Right kidney (tissue), 9 donors: ENCODE measurements at places on chromosomes 7 and 10.

GRCh38 chr7:100584054-100584682, 1.8 kb downstream of the LRCH4 start:
- no peak for DNase-seq

DNA sequence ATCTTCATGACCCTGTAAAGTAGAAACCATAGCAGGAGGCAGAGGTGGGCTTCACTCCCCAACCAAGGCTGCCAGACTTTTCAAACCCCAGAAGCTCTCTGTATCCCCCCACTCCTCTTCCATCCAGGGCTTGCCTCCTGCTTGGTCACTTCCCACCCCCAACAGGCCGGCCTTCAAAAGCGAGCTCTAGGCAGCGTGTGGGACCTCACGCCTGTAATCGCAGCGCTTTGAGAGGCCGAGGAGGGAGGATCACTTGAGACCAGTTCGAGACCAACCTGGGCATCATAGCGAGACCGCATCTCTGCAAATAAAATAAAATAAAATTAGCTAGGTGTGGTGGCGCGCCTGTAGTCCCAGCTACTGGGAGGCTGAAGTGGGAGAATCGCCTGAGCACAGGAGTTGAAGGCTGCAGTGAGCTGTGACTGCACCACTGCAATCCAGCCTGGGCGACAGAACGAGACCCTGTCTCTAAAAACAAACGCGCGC, 743 bp upstream of the POR start:
- no peak for DNase-seq

DNA sequence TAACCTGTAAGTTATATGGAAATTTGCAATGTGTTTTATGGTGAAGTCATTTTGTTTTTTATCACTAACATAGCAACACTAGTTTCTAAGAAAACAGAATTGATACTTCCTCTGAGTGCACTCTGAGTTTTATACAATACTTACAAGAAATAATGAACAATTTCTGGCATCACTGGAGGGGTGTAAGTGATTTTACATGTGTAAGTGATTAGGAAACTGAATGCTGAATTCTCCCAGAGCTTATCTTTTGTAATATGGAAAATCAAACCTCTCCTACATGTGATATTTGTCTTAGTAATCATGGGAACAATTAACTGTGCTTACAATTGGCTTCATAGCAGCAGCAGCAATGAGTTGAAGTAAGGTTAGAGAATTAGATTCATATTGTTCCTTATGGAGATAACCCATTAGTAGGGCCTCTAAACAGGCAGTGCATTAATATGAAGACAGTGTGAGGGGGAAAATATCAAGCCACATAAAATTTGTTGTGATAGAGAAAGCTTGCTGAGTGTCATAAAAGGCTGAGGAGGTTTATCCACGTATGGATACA, 37.4 kb downstream of the SEMA3C start:
- no peak for DNase-seq

- no peak for DNase-seq
These were observed 60.3 kb downstream of the PRKAR2B start for GRCh38 chr7:107104801-107105200.

GRCh38 chr7:137820677-137821420, 25.9 kb downstream of the DGKI start:
- DNase-seq: peak; percentile 17

GRCh38 chr10:19862811-19863515, 46.7 kb downstream of the PLXDC2 start:
- no peak for DNase-seq

DNA sequence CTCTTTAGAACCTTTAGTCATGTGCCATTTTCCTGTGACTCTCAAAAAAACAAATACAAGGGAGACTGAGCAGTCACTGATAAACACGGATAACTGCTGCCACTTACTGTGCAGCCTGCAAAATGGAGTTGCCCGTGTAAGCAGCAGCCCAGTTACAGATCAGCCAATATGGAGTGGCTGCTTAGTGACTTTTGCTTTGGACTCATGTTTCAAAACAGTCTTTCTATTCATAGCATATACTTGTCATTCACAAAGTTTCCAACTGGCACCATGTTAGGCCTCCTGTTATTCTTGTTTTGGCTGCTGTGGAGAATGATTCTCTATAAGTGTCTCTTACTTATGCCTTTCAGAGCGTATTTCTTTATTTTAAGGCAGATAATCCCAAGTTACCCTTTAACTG, 3.0 kb downstream of the FAM204A start:
- no peak for DNase-seq

- DNase-seq: no peak
These were observed 87.9 kb upstream of the RNF148 start for GRCh38 chr7:122790591-122790990.

- DNase-seq: no peak
These were observed 18.0 kb upstream of the VCL start for GRCh38 chr10:73979809-73980433.

DNA sequence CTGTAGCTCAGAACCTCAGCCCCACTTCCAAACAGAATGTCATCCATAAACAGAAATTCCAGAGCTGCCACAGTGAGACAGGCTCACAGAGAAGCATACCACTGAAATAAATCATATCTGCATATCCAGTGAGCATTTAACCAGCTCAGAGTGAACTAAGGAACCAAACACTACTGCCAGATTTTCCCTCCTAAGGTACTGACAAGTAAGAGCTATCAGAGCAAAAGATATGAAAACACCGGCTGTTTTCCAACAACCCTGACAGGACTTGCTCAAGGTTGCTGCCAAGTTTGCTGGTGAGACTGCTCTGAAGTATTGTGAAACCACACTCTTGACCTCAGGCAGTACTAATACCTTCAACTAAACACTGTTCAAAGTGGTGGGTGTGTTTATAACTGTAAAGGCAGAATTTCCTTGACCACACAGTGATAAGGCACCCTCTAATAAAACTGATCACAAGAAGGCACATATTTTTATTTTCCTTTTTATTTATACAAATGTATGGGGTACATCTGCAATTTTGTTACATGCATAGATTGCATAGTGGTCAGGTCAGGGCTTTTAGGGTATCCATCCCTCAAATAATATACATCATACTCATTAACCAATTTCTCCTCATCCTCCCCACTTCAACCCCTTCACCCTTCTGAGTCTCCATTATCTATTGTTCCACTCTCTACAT, 18.3 kb downstream of the SGMS1 start:
- no peak for DNase-seq

DNA sequence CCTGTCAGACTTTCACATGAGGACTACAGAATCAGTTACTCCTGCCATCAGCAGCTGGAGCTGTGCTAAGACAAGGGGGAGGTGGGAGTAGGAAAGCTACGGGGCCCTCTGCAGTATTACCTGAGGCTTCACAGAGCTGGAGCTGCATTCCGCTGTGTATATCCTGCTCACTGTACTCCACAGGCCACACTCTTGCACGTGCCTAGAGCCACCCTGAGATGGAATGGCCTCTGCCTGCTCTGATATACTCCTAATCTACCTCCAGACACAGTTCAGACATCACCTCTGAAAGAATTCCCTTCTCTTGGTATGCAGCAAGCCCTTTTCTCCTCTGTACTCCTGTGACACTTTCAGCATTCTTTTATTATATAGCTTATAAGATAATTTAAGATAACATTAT, 34.8 kb downstream of the TRDMT1 start:
- DNase-seq: no peak

DNA sequence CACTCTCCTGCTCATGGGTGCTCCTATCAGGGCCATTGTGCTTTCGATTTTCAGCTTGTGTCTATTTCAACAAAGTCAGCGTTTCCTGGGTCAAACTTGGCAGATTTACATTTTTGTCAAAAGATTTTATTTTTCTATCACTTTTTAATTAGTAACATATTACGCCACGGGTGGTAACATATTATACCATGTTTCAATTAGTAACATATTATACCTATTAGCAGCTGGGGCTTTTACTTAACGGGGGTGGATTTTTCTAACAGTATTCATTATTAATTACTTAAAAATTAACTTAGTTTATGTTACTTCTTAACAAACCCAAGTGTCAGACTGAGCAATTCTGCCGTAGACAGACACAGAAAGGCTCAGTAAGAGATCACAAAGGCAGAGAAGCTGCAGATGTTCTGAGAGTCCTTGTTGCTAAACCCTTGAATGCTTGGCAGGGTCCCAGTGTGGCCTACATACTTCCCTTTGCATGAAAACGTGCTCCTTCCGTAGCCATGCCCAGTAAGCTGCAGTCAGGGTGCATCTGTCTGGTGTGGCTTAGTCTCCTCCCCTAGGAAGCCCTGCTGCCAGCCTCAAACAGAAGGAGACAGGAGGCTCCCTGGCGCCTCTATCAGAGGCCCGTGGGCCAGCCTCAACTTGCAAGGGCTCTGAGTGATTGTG, 263.1 kb upstream of the CXCL12 start:
- peak; percentile 36 for DNase-seq

DNA sequence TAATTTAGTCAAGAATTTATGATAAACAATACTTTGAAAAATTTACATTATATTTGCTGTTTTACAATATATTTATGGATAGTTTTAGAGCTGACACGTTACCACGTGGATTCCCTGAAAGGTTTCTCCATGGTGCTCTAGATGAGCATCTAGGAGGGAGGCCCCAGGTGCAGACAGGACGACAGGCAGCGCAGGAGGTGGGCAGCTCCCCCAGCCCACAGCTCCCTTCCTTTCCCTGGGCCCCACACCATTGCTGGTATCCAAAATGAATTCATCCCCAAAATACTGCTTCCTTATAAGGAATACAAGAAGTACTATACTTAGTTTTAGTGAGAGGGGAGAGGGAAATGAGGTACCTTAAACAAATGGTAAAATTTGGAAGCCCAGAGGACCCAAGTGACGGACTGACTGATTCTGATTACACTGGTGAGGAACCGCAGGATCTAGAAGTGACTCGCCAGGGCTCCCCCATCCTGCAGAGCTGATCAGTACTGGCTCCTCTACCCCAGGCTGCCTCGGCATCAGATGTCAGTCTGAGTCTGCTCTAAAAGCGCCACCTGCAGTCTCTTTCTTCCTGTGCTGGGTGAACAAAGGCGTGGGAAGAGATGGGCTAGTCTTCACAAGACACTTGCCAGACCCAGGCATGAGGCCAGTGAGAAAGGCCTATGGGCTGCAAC, 89.2 kb downstream of the DLG5 start:
- no peak for DNase-seq

DNA sequence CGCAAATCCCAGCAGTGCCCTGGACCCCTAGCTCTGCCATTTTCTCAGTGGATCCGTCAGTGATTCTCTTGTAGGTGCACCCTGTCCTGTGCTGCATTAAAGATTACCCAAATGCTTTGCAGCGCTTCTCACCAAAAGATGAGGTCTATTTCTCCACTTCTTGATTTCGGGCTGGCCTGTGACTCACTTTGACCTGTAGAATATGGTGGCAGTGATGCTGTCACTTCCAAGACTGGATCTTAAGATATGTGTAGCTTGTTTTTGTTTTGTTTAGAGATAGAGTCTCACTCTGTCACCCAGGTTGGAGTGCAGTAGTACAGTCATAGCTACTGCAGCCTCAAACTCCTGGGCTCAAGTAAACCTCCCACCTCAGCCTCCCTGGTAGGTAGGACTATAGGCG, 37.0 kb upstream of the ZMIZ1 start:
- no peak for DNase-seq

- DNase-seq: no peak
These were observed 54.6 kb downstream of the ARL4A start for GRCh38 chr7:12741951-12742575.

- DNase-seq: no peak
These were observed 44.0 kb upstream of the CAV2 start for GRCh38 chr7:116455499-116455898.

GRCh38 chr10:111079241-111079760, 2.5 kb downstream of the ADRA2A start:
- peak; percentile 48 for DNase-seq

DNA sequence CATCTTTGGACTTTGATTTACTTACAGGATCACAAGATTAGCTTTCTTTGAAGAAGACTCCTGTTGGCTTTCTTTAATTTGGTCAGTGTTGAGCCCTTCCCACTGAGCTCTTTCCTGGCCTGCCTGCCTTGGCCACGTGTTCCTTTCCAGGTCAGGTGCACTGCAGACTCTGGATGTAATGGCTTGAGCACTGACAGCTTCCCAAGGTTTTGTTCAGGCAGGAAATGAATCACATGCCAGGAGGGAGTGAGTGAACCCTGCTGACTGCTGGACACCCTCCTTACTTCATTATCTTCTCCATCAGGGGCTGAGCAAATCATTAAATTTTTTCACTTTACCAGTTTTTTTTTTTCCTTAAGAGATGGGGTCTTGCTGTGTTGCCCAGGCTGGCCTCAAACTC, 29.8 kb downstream of the SNX10 start:
- no peak for DNase-seq

GRCh38 chr7:17374654-17375053, 76.2 kb downstream of the AHR start:
- DNase-seq: no peak

DNA sequence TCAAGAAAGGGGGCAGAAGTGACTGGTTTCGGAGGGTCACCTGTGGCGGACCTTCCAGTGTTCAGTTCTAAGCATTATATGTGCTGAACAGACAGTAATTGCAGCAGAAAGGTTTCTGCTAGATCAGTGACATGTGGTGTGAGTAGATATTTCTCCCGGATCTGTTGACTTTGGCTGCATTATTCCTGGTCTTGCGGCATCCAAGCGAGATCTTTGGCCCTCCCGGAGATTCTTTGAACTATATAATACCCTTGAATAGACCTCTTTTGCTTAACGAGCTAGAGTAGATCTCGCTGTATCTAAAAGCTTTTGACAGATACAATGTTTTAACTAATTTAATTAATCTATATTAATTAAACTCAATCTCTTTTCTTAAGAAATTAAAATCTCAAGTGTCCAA, 99.8 kb downstream of the PTN start:
- no peak for DNase-seq

DNA sequence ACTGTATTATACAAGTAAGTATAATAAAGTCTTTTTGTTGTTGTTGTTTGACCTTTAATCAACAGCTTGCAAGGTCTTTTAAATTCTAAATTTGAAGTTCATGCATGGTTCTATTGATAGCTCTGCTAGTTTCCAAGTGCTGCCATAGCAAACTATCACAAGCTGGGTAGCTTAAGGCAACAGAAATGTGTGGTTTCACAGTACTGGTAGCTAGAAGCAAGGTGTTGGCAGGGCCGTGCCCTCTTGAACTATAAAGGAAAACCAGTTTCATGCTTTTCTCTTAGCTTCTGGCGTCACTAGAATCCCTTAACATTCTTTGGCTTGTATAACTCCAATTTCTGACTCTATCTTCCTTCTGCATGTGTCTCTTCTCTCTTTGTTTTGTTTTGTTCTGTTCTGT, 1021.9 kb upstream of the AUTS2 start:
- no peak for DNase-seq
